RWPE1 (cell line): ENCODE measurements at places on chromosomes 16 and 17.

GRCh38 chr17:80511222-80512180 lies 33.1 kb upstream of the RPTOR start:
- DNase-seq: no peak

DNA sequence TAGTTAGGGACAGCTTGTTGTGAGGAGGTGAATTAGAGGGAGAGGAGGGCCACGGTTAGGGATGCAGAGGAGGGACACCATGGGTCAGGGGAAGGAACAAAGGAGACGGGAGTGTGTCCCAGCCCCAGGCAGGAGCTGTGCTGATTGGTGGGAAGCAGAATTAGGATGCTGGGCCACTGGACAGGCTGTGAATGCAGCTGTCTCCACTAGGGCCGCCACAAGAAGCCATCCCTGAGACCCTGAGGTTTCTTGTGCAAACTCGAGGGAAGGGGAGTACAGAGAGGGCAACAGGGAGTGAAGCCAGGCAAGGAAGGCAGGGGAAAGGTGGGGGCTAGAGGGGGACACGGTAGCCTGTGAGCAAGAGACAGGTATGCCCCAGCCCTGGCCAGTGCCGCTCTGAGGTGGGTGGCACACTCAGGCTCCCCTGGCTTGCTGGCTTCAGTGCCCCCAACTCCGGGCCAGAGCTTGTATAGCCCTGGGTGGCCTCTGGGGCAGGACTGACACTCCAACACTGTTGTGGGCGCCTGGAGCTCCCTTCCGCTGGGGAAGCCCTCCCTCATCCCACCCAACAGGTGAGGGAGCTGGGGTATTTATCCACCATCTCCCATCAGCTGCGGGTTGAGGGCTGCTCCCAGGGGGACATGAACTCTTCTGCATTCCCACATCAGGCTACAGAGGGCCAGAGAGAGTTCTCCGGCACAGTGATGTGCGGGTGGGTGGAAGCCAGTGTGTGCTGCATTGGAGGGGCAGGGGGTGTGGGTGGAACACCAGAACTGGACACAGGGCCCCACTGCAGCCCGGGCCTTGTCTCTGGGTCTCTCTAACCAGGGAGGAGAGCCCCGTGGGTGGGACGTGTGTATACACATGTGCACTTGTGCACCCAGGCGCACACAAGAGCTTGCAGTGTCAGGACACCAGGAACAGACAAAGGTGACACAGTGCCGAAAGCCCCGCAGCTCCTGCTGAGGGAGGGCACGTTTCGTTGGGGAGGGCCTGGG lies 8.3 kb upstream of the SPPL2C start:
- no peak for DNase-seq

GRCh38 chr16:49490321-49490705 lies 116.7 kb downstream of the C16orf78 start:
- DNase-seq: no peak

DNA sequence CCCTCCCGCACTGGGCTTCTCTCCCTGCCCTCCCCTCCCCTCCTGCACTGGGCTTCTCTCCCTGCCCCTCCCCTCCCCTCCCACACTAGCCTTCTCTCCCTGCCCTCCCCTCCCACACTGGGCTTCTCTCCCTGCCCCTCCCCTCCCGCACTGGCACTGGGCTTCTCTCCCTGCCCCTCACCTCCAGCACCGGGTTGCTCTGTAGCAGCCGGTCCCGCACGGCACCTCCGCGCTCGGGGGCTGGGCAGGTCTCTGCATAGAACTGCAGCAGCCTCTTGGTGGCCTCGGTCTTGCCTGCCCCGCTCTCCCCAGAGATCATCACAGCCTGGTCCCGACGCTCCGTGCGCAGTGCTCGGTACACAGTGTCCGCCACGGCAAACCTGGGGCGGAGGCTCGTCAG lies 9.8 kb downstream of the MYO1C start:
- no peak for DNase-seq
